ENCODE measurements at places on chromosomes 2 and 18.
A peak's percentile ranks its signal among the peaks of the same experiment; 100 is the strongest.

- DNase-seq: no peak
Measured at GRCh38 chr2:108436976-108437375, 12.0 kb upstream of the GCC2 start.

GRCh38 chr2:233497692-233498091, 68.9 kb downstream of the USP40 start:
- no peak for DNase-seq

DNA sequence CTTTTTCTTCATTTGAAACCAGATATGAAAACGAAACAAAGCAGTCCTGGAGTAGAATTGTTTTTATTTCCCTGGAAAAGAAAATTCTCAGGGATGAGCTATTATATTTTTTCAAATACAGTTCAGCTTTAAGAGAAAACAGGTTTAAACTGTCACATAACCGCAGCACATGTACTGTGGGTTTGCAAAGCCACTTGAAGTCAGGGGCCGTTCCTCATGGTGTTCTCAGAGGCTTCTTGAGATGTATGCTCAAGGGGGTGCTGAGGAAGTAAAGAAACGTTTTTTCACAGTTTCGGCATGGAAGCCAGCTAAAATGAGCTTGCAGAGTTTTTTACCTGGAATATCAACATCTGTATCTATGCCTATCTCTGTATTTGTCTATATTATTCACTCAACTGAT, 225.3 kb downstream of the MC4R start:
- no peak for DNase-seq

- no peak for DNase-seq
Measured at GRCh38 chr18:834082-834720, 22.2 kb upstream of the YES1 start.

DNA sequence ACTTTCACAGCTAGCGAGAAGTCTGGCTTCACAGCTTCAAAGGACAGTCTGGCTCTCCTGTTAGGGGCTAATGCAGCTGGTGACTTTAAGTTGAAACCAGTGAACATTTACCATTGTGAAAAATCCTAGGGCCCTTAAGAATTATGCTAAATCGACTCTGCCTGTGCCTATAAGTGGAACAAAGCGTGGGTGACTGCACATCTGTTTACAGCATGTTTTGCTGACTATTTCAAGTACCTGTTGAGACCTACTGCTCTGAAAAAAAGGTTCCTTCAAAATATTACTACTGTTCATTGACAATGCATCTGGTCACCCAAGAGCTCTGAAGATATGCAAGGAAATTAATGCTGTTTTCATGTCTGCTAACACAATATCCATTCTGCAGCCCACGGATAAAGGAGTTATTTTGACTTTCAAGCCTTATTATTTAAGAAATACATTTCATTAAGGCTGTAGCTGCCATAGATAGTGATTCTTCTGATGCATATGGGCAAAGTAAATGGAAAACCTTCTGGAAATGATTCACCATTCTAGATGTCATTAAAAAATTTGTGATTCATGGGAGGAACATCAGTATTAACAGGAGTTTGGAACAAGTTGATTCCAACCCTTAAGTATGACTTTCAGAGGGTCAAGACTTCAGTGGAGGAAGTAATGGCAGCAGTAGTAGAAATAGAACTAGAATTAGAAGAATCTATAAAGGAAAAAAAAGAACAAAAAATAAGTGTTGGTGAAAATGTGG, 48.9 kb downstream of the POLR1A start:
- no peak for DNase-seq

DNA sequence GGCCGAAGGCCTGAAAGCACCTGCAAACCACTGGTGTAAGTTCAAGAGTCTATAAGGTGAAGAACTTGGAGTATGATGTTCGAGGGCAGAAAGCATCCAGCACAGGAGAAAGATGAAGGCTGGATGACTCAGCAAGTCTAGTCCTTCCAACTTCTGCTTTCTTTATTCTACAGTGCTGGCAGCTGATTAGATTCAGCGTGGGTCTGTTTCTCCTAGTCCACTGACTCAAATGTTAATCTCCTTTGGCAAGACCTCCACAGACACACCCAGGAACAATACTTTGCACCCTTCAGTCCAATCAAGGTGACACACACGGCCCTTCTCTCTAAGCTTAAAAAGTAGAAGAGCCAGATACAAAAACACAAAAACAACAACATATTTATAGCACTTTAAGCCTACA, 43.4 kb downstream of the NMS start:
- DNase-seq: no peak

- no peak for DNase-seq
Measured at GRCh38 chr2:63035660-63036059, 15.0 kb upstream of the OTX1 start.

DNA sequence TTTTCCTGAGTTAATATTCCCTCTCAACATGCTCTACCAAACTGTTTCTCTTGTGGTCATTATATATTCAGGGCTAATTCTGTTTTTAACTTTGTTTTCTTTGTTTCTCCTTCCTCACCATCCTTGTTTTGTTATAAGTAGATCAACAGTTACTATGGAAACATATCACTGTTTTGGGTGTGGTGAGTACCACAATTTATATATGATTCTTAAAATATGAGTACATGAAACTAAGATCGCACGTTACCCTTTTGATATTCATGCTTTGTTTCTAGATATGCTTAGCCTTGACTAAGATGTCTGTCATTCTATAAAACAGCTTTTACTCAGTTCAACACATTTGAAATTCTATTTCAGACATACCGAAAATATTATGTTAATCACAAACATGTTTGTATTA, 232.3 kb upstream of the ITGA4 start:
- no peak for DNase-seq

DNA sequence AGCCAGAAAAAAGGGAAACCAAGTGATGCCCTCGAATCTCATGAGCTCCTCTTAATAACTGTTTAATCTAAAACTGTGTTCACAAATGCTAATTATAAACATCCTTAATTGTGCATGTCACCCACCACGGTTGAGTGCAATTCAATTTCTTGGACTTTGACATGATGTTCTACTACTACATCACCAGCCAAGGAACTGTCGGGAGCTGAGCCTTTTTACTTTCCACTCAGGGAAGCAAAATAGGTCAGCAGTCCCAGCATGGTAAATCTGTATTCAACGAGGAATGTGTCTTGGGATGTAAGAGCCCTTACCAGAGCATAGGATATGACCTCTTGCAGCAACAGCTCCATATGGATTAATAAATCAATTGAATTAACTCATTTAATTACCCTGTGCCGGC, 20.8 kb upstream of the REG3G start:
- no peak for DNase-seq

- no peak for DNase-seq
Measured at GRCh38 chr2:25541378-25541777, 132.0 kb downstream of the DTNB start.

DNA sequence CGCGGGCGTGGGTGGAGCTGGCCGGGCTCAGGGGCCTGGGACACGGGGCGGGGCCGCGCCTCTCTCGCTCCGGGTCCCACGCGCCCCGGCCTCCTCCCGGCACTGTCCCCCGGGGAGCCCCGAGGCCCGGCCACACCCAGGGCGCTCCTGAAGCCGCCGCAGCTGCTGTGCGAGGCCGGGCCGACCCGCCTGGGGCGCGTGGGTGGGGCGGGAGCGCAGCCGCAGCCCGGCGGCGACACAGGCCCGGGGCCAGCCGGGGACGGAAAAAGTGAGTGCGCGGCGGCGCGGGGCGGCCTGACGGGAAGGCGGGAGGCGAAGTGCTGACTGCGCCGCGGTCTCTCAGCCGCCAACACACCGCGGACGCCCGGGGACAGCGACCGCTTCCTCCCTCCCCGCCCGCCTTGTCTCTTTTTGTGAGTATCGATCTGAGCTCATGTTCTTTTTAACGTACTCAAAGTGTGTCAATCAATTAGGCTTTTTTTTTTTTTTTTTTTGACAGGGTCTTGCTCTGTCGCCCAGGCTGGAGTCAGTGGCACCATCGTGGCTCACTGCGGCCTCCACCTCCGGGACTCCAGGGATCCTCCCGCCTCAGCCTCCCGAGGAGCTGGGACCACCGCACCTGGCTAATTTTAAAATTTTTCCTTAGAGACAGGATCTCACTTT, 14.5 kb downstream of the PDCD1 start:
- DNase-seq: peak; percentile 78

GRCh38 chr18:2907550-2908135, 60.8 kb downstream of the EMILIN2 start:
- no peak for DNase-seq

GRCh38 chr2:239858179-239858578, 167.0 kb downstream of the NDUFA10 start:
- DNase-seq: no peak

GRCh38 chr2:38907743-38908562, 18.3 kb downstream of the ARHGEF33 start:
- DNase-seq: no peak

- DNase-seq: peak; percentile 95
Measured at GRCh38 chr2:96538487-96539214, 2.1 kb downstream of the ARID5A start.
